ENCODE measurements at places on chromosomes 12 and 14.

DNA sequence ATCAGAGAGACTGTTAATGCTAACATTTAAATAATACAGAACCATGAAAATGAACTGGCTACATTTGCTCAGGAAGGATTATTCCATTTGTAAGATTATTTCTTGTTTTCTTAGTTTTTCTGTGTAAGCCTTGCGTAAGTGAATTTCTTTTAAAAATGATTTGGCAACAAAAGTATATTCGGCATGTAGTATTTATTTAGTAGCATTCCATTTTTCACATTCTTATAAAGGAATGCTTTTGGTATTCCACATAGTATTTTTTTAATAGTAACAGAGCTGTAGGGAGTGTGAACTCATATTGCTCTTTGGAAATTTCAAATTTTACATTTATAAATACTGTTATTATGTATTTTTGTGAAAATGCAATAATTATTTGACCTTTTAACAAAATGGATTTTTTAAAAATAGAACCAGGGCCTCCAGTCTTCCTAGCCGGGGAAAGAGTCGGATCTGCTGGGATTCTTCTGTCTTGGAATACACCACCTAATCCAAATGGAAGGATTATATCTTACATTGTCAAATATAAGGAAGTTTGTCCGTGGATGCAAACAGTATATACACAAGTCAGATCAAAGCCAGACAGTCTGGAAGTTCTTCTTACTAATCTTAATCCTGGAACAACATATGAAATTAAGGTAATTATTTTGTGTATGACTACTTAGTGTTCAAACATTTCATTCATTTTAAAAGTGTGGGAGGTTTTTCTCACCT lies 1.2 kb downstream of the PTPRQ start:
- DNase-seq: no peak

DNA sequence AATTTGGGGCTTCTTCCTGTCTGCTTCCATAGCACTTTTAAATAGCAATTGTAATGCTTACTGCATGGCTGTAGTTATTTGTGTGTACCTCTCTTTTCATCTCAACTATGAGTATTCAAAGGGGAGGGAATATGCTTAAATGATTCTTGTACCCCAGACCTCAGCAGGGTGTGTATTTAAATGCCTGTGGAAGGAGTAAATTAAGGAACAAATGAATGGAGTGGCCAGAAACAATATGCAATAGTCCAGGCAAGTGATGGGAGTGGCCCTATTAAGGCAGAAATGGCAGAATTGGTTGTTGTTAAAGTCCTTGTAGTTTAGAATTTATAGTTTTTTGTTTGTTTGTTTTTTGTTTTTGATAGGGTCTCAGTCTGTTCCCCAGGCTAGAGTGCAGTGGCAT lies 1.5 kb downstream of the RAD51B start:
- DNase-seq: no peak

- no peak for DNase-seq
These were observed 61.0 kb downstream of the EPS8 start for GRCh38 chr12:15728118-15728598.

GRCh38 chr12:77850129-77850528 lies 19.4 kb downstream of the NAV3 start:
- DNase-seq: no peak

DNA sequence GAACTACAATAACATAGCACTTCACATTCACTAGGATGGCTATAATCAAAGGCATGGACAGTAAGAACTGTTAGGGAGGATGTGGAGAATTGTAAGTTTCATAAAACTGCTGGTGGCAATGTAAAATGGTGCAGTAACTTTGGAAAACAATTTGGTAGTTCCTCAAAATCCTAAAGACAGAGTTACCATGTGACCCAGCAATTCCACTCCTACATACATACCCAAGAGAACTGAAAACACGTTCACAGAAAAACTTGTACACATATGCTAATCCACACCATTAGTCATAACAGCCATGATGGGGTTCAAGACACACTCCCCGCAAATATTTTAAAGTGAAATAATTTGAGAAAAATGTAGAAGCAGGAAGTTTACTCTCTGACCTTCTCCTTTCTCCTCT lies 31.7 kb downstream of the GALC start:
- DNase-seq: no peak

DNA sequence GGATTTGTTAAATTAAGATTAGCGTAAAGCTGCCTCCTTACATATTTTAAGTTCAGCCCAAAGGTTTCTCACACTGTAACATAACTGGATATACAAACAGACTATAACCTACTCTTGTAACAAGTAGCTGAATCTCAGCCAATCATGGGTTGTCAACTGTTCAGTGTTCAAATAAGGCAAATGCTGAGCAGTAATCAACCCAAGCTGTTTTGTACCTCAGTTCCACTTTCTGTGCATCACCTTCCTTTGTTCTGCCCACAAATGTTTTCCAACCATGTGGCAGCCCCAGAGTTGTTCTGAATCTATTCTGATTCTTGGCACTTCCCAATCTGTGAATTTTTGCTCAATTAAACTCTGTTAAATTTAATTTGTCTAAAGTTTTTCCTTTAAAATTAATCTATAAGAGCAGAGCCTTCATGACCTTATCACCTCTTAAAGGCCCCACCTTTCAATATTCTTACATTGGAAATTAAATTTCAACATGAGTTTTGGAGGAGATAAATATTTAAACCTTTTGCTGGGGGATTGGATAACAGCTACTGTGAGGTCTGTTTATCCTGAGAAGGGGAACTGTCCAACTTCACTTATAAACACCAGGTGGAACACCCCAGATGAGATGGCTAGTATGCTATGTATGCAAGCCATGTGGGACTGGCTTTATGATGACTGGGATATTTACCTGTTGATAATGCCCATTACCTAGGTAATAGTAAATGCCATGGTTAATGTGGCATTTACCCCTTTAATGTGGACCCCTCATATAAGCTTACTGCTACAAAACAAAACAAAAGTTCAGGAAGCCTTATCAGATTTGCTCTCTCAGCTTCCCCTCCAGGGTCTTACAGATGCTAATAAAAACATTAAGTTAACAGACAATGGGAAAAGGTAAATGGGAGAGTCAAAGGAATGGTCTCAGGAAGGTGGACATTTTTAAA lies 42.2 kb upstream of the ARID2 start:
- no peak for DNase-seq

DNA sequence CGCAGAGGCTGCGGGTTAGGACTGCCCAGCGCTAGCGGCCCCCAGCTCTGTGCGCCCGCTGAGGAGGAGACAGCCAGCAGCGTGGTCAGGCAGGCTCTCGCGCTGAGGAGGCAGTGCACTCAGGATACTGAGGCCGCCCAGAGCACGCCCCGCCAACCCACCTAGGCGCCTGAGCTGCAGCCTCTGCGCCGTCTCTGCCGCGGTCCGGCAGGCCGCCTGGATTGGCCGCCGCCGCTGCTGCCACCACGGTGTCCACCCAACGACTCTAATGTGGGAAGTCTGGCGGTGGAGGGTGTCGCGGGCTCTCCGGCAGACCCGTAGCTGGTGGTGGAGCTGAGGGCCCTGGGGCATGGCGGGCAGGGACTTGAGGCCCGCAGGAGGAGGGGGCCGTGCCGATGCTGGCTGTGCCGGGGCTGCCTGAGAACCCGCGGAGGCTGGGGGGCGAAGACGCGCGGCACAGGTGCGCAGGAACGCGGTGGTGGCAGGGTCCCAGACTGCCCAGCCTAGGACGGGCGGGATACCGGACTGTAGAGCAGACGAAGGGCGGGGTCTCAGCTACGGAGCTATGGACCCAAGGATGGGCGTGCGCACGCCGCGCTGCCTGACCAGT lies 69.9 kb downstream of the ASCL4 start:
- no peak for DNase-seq

DNA sequence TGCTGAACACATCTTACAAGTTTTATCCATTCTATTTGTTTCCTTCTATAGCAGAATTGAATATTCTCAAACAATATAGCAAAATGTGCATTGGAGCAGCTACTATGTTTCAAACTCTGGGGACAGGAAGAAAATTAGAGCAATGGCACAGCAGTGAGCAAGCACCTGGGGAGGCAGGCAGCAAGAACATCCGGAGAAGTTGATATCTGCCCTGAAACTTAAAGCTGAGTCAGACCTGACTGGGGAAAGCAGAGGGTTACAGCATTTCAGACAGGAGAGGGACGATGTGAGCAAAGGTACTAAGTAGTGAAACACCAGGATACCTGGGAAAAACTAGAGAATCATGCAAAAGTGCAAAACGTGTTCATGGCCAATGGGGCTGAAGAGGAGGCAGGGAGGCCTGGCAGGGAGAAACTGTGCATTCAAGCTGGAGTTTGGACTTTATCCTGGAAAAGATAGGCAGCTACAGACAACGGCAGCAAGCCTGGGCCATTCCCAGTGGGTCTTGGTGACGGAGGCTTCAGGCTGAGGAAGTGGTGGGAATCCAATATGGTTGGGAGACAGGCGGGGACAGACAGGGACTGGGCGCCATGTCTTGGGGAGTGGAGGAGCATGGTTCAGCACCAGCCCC lies 118.0 kb upstream of the CDKN3 start:
- DNase-seq: no peak

DNA sequence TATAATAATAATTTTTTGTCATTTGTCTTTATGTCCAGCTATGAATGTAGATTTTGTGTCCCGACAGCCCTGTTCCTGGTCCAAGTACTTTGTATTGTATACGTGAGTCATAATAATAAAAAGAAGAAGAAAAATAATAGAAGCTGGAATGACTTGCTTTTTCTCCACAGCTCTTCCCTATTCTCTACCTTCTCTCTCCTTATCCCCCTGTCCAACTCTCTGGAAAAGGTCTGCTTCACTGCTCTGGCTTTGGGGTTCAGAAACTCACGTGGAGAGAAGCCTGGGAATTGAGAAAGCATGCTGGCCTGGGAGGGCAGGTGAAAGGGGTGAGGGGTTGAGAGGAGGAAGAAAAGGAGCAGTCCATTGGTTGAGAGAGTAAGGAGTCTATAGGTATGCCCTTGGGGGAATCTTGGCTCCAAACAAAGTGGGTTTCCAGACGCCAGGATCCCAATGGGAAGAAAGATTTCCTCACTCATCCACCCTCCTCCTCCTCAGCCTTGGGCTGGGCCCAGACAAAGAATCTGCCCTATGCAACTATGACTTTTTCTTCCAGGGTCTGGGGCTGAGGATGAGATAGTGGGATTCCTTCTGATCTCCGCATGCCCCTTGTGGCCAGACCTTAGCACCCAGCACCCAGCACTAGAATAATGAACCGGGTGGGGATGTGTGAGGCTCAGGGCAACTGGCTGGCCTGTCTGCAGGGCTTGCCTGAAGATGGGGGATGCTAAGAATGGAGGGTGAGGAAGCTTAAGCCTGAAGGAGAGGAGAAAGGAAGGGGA lies 4.0 kb downstream of the HOXC8 start:
- no peak for DNase-seq

DNA sequence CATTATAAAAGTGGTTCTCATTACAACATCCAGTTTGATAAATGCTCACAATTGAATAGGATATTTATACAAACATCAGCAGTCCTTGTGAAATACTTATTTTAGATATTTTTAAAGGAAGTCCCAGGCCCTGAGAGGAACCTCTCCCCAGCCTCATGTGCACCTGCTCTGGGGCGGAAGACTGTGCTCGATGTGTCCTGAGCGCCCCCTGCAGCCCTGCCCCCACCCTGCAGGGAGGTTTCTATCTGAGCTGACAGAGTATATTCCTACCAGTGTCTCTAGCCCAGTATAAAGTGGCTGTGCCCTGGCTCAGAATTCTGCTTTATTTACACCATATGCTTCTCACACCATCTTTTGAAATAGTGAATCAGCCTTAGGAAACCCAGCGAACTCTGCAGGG lies 1349.1 kb downstream of the TMEM121 start:
- peak; percentile 51 for DNase-seq

DNA sequence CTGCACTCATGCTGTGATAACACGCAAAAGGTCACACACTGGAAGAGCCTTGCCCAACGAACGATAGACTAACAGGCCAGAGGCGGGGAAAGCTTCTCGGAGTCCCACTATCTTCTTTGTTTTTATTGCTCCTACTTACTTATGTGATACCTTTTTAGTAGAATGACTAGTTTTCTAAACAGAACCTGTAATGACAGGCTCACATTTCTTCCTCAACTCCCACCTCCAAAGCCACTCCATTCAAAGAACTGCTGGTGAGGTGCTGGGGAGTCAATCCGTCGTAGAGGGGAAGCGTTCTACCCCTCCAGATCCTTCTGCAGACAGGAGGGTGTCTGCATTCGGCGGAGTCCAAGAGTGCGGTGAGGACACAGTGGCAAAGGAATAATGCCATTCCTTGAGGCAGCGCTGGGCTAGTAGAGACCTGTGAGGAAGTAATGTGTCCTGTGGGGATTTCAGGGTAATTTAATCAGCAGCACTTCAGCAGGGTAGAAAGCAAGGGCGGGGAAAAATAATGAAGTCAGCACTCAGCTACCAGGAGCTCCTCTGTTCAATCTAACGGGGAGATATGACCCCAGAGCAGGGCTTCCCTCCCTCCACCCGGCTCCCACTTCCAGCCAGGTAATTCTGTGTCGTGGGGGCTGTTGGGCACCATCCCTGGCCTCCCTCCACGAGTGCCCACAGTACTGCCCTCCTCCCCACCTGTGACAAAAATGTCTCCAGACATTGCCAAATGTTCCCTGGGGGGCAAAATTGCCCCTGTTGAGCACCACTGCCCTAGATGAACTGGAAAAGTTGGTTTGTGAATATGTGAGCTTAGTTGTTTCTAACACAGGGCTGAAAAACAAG lies 25.2 kb downstream of the SPRING1 start:
- DNase-seq: no peak

- DNase-seq: no peak
These were observed 251.7 kb upstream of the NOVA1 start for GRCh38 chr14:26849514-26849913.

GRCh38 chr12:27201169-27201568 lies 42.9 kb upstream of the STK38L start:
- DNase-seq: no peak

GRCh38 chr14:104133496-104133895 lies 4.9 kb upstream of the KIF26A start:
- no peak for DNase-seq

DNA sequence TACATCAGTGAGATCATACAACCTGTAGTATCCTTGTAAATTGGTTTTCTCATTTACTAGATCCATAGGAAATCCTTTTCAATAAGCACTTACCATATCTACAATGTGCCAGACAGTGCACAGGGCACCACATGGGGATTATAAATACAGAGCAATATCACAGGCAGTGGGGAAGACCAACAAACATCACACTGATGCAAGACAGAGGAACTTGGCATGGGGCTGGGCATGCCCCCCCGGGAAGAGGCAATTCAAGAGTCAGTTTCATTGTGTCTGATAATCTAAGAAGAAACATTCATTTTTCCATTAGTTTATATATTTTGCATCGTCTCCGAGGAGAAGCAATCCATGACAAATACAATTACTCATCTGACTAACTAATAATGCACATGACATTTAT lies 16.2 kb downstream of the NT5DC3 start:
- no peak for DNase-seq

DNA sequence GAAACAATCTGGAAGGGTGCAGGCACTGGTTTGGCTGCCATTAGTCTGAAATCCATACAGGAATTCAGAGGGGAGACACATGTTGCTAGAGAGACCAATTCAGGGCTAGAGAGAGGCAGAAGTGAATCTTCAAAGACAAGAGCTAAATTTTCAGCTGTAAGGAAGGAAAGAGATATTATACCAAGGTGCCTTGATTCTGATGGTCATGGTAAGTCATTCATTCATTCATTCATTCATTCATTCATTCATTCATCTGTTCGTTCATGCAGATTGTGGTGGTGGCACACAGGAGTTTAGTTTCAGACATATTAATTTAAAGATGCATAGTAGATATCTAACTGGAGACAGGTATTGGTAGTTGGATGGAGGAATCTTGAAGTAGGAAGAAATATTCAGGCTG lies 1493.5 kb upstream of the TMEM132C start:
- no peak for DNase-seq
